NCI-H187 treated with DMSO at 0.1 percent for 48 hours (cell line): ENCODE measurements at places on chromosomes 2 and 18.

DNA sequence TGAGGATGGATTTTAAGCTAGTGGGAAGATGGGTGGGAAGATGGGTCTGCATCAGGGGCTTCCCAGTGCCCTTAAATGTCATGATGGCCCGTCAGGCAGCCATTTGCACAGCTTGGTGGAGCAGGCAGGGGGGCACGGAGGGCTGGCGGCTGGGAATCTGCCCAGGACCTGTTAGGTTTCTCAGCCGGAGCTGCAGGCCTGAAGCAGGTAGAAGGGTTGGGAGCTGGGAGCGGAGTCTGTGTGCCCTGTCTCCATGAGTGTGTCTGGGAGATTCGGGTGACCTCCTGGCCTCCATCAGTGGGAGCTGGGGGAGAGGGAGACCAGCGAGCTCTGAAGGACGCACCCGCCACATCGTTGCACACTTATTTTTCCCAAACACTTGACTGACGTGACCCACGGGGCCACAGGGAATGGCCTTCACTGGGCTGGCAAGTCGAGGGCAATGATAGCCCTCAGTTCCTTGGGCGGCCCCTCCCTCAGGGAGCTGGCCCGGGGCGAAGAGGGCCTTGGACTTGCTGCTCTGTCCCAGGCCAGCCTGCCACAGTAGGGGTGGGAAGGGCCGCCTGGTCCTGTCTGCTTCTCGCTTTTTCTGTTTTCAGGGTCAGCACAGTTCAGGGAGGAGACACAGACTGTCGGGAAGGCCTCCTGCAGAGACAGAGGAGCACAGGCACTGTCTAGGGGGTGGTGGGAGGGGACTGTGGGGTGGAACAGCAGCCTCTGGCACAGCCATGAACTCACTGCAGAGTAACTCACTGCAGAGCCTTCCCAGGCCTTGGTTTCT, 236.8 kb downstream of the ZBTB7C start:
- no peak for DNase-seq

DNA sequence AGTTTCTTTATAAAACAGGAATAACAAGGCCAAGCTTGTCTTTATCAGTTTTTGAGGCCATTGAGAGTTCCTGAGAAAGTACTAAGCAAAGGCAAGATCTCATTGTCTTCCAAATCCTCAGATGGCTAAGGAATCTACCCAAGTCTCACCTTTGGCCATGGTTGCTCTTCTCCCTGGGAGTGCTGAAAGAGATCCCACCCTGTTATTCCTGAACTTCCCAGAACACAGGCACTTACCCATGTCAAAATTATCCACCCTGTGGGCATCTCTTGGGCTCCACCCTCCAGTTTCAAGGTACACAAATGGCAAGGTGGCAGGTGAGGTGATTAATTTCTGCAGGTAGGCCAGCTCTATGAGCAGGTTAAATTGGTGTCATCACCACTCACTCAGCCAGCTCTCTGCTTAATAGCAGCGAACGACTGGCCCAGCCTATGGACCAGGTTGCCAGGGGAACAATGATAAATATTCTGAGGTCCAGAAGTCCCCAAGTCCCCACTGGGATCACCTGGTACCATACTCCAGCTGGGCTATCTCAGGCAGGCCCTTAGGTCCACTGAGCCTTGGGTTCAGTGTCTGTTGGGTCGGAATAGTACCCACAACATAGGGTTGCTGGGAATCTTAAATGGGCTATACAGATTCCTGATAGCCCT, 2.3 kb upstream of the SPRED2 start:
- no peak for DNase-seq

DNA sequence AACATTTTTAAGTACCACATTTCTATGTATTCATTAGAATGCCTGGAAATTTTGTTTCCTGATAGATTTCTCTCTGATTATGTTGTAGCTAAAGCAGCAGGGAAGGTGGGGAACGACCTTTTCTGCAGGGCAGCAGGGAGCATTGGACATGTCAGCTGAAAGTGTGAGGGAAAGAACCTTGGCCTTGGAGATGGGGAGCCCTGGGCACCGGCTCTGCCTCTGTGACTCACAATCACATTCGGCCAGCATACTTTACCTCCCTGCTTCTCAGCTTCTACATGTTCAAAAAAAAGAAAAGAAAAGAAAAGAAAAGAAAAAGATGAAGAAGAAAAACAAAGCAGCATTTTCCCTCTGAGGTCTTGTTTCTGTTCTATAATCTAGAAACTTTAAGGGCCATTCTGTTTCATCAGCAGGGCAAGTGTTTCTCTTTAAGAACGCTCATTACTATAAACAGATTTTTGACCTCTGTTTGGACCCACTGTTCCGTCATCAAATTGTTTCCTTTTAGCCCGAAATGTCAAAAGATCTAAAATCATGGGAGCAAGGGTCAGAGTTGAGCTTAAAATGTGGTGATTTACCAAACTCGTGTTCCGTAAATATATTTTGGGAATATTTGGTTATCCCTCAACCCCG, 27.9 kb downstream of the SETBP1 start:
- no peak for DNase-seq

DNA sequence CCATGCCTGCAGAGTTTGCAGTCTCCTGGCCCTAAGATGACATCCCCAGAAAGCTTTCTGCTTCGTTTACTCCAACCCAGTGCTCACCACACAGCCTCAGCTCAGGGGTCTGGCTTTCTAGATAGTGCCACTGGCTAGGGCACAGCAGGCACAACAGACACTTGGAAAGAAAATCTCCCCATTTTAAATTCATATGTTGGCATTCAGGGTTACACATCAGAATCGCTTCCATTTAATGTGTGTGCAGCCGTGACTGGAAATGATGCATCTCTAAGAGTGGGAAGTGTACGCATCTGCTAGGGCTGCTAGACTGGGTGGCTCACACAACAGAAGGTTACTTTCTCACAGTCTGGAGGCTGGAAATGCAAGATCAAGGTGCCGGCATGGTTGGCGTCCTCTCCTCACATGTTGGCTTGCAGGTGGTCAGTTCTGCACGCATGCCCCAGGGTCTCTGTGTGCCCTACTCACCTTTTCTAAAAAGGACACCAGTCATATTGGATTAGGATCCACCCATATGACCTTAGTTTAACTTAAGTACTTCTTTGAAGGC, 329.4 kb upstream of the RAB12 start:
- DNase-seq, result no peak

DNA sequence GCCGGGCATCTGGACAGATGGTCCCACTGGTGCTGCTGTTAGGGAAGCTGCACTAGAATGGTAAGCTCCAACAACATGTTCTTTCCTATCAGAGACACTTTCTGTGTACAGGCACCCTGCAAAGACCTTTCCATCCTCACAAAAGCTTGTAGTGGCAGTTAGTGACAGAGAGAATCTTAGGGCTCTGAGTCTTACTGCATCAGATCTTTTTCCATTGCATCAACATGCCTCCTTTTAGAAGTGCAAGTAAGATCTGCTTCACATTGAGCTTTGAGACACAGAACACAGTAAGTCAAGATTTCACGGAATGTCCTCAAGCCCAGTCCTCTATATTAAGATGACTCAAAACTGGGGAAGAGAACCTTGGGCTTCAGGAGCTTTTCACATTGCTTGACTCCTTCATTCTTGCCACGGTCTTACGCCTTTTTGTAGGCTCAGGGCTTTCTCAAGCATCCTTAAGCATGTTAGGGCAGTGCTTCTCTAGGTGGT, 52.6 kb downstream of the ARL4C start:
- no peak for DNase-seq

GRCh38 chr2:55150834-55151233, 81.3 kb downstream of the CLHC1 start:
- DNase-seq, result no peak

DNA sequence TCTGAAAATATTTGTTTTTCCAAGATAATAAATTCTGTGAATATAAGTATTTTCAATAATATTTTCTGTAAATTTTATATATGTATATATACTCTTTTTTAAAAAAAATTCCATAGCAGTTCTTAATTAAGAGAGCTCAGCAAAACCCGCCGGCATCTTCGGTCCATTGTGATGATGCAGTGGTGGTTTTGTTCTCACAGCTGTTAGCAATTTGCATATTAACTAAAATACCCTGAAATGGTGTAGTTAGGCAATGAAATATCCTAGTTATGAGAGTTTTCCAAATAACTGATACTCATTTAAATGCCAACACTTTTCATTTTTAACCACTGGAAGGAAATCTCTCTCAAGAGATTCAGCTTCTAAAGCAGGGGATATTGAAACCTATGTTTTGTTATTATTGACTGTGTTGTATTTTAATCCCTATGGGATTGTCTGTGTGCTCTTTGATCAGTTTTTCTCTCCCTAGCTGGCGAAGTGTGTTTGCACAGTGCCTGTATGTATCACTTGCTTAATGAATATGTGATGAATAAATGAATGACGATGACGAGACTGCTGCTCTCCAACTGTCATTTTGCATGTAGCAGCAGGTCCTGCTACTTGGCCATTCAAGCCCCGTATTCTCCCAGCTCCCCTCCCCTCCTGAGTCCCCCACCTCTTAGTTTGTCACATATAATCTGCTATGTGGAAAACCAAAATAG, 42.4 kb downstream of the PSMG2 start:
- DNase-seq, result no peak

DNA sequence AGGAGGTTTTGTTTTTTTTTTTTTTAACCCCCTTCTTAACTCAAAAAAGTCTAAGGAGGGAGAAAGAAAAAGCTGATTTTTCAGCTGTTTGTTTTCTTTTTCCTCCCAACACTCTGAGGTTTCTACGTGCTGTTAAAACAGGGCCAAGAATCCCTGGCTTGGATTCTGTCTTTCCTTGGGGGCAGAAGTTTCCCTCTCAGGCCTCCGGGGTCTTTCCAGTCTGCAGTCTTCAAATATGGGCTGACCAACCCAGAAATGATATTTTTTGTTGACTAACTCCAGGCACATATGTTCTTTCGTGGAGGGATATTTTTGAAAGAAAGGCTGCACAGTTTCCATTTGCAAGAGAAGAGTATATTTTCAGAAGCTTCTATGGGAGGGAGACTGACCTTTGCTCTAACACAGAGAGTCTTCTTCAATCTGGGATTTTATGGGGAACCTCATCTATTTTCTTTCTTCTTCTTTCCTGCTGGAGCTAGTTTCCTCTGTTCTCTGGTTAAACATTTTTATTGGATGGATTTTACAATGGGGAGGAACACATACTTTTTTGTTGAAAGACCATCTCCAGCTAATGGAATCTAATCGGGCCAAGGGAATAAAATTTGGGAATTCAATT, 93.3 kb upstream of the SPRED2 start:
- DNase-seq, result no peak

- DNase-seq, result no peak
These were observed 9.8 kb downstream of the NRP2 start for GRCh38 chr2:205692104-205692503.

- DNase-seq, result no peak
These were observed 2.7 kb upstream of the TGIF1 start for GRCh38 chr18:3447068-3447894.

- no peak for DNase-seq
These were observed 126.5 kb upstream of the MEX3C start for GRCh38 chr18:51323961-51324360.

DNA sequence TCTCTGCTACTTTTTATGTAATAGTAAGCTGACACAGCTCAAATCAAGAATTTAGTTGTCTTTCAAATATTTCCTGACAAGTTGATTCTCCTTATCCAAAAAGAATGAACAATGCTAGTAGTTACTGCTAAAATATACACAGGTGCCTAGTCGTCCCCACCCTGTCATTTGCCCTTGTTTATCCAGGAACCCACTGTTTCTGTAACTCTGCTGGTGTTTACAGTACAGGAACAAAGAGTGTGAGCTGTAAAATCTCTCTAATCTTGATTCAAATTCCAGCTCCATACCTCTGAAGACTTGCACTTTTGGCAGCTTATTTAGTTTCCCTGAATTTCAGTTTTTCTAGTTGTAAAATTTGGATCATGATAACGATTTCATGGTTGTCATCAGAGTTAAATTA, 21.1 kb upstream of the SCYGR2 start:
- no peak for DNase-seq

DNA sequence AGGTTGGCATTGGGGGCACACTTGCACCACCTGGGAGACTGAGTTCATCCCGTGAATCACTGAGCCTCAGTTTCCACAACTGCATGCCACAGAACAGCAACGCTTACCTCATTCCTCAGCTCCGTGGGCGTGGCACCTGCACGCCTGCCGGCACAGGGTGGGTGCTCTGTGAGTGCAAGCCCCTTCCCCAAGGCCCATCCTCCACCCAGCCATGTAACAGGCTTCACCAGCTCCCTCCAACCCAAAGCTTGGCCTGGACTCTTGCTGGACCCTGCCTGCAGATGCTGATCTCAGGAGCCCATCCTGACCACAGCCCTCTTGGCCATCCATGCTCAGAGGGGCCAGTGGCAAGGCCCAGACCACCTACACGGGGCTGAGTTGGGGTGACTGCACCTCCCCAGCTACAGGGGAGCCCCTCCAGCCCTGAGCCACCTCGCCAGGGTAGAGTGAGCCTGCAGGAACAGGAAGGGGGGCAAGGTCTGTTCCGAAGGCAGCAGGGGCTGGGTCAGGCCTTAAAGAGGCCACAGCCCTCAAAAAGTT, 1.8 kb downstream of the PRLH start:
- DNase-seq, result no peak

GRCh38 chr2:241584436-241584835, 25.9 kb downstream of the BOK start:
- DNase-seq, result no peak

DNA sequence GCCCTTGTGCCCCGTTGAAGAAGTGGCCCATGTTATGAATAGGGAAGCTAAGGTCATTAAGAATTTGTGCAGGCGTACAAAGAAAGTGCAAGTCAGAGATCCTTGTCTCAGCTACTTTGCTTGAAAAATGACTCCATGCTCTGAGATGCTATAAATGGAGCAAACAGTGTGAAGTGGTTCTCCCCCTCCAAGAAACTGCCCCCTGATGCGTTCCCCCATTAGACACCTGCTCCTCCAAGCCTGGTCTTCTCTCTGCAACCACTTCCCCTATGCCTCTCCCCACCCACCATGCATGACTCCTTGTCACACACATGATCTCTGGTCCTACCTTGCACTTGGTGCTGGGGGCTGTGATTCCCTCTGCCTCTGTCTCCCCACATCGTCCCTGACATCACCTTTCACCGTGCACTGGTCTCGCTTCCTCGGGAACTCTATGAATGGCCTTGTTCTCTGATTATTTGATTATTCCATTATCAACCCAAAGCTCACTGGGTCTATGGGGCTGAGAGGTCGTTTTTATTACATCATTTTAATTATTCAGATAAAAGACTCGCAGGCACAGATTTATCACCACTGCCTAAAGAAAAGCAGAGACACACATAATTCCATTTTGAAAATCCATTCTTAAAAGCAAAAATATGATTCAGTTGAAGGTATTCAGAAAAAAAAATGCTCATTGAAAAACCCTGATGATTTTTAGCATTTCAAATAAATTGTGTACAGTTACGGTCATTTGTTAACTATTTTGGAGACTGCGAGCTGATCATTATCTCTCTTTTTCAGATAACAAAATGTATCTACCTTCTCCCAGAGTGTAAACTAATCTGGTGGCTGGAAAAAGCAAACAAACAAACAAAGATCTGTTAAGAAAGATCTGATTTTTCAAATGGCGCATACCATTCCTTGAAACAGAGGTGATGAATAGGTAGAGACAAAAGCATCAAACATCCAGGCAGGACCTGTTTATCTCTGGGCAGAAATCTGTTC, 294.9 kb downstream of the SOX11 start:
- peak; percentile 40 for DNase-seq

- no peak for DNase-seq
These were observed 25.6 kb upstream of the TMEM178A start for GRCh38 chr2:39640107-39640506.
